ENCODE measurements at places on chromosomes 5 and 9.

- H3K27me3 ChIP-seq, result no peaks in the 10 kb centered on the region
- H3K27ac ChIP-seq, result no peak overlapping the region
- H3K4me3 ChIP-seq, result no peak overlapping the region
- no peak for DNase-seq
- H3K36me3 ChIP-seq, result peaks cover 2% of the 10 kb centered on the region
- peaks cover 20% of the 10 kb centered on the region for H3K4me1 ChIP-seq
Measured at GRCh38 chr5:95595289-95595931, 24.5 kb upstream of the GPR150 start.

- no peaks in the 10 kb centered on the region for H3K36me3 ChIP-seq
- no peak for DNase-seq
- no peak overlapping the region for H3K27ac ChIP-seq
- no peak overlapping the region for H3K4me3 ChIP-seq
Measured at GRCh38 chr5:176736931-176737745, 73.2 kb upstream of the UNC5A start.

GRCh38 chr5:30279237-30279636 is 914.2 kb upstream of the CDH6 start:
- H3K36me3 ChIP-seq, result no peaks in the 10 kb centered on the region
- DNase-seq, result no peak
- H3K4me1 ChIP-seq, result no peaks in the 10 kb centered on the region
- H3K27ac ChIP-seq, result no peak overlapping the region

GRCh38 chr5:68261569-68262065 is 46.1 kb downstream of the PIK3R1 start:
- H3K27ac ChIP-seq, result peak overlapping the region; percentile 21
- H3K4me1 ChIP-seq, result peaks cover 84% of the 10 kb centered on the region
- no peaks in the 10 kb centered on the region for H3K27me3 ChIP-seq

GRCh38 chr9:127710204-127710783 is 3.5 kb downstream of the CFAP157 start:
- H3K4me1 ChIP-seq, result peaks cover 30% of the 10 kb centered on the region
- H3K27me3 ChIP-seq, result no peaks in the 10 kb centered on the region
- DNase-seq, result no peak
- H3K36me3 ChIP-seq, result no peaks in the 10 kb centered on the region

- DNase-seq, result no peak
- H3K4me3 ChIP-seq, result no peak overlapping the region
- no peak overlapping the region for H3K27ac ChIP-seq
- no peaks in the 10 kb centered on the region for H3K36me3 ChIP-seq
Measured at GRCh38 chr9:36768677-36769076, 196.0 kb downstream of the MELK start.

- peak; percentile 65 for DNase-seq
- H3K4me3 ChIP-seq, result no peak overlapping the region
- peaks cover 4% of the 10 kb centered on the region for H3K4me1 ChIP-seq
- H3K36me3 ChIP-seq, result no peaks in the 10 kb centered on the region
- H3K27me3 ChIP-seq, result no peaks in the 10 kb centered on the region
- no peak overlapping the region for H3K27ac ChIP-seq
Measured at GRCh38 chr5:178069909-178070308, 43.4 kb upstream of the N4BP3 start.

DNA sequence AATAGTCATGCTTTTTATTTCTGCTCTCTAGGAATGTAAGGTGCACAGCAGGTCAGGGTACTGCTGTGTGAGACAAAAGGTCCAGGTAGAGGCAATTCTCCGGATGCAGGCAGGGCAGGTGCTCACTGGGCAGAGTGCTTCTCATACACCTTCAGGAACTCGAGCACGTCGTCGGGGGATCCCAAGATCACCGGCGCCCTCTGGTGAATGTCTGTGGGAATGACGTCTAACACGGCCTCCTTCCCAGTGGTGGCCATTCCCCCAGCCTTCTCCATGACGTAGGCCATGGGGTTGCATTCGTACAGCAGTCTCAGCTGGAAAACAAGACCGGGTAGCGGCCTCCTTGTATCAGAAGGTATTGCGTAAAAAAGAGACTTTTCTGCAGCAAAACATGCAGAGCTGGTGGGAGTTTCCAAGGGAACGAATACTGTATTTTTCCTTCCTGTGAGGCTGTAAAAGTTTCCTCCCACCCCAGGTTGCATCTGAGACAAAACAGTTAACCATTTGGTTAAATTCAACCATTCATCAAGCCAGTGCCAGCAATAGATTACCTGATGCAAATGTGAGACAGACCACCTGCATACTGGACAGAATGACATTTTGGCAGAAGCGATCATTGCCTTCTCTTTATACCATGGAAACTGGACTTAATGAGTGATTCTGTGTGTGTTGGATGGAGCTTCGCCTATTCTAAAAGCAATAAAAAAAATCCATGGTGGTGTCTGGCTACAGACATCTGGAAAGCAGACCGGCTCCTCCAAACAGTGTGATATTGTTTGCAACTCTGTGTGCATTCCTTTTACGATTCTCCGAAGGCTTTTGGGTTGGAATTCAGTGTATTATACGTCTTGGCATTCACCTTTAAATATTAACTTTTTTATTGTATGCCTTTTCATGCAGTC is 9.9 kb upstream of the FBP2 start:
- peaks cover 6% of the 10 kb centered on the region for H3K4me1 ChIP-seq
- H3K36me3 ChIP-seq, result no peaks in the 10 kb centered on the region
- no peak overlapping the region for H3K4me3 ChIP-seq
- peak; percentile 86 for DNase-seq
- no peak overlapping the region for H3K27ac ChIP-seq

DNA sequence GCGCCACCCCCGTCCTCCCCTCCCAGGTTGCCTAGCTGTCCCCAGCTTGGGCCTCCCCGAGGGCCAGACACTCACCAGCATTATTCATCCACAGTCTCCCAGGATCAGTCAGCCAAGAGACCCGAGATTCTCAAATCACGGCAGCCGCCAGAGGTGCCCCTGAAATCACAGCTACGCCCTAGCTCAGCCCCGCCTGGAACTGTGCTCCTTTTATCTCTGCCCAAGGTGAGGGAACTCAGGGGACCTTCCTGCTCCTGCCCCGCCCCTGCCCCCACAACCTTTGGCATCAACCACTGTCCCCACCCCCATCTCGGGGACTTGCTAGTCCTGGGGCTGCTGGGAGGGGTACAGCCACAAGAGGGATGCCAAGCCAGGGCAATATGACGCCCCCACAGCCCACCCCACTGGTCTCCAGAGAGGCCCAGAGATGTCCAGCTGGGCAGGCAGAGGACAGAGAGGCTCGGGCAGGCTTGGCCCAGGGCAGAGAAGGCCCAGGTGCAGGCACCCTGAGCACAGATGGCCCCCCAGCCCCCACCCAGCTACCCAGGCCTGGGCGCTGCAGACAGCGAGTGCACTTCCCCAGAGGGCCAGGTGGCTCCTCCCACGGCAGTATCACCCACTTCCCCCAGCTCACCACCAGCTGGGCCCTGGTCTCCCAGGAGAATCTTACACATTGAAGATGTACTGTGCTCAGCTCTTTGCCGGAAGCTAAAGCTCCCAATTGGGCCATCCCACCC is at the start of gene FUT7:
Gene FUT7 (minus strand): TSS at position 185 of the 737 bp plus-strand sequence. CDS start 97 bp downstream, at position 88.
- peak; percentile 59 for DNase-seq
- H3K27ac ChIP-seq, result no peak within 1 kb of the TSS
- no peak within 1 kb of the TSS for H3K4me3 ChIP-seq
- H3K36me3 ChIP-seq, result no peaks in the 10 kb centered on the region

GRCh38 chr9:127133739-127134167 is 11.3 kb upstream of the ANGPTL2 start:
- H3K4me3 ChIP-seq, result no peak overlapping the region
- H3K27me3 ChIP-seq, result no peaks in the 10 kb centered on the region
- no peak overlapping the region for H3K27ac ChIP-seq
- H3K4me1 ChIP-seq, result no peaks in the 10 kb centered on the region

DNA sequence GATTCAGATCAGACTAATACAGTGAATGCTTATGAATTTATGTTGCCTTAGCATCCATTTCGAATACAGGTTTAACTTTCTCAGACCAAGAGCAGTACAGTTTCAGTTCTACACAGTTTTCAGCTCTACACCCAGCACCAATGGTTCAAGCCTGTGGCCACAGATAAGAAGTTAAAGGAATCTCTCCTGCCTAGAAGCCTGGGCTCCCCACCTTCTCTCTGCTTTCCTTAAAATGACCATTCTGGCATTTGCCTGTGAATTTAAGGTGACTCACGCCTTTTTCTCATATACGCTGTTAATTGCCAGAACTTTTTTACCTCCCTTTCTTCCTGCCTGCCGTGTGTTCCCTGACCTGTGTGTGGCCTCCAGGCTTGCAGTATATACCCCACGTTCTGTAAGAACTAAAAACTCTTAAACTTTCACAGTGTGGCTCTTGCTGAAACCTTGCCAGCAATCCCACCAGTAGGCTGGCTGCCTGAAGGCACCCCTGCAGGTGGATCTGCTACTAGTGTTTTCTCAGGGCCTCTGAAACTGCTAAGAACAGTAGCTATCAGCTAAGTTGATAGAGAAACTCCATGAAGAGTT is 692.8 kb upstream of the CDH18 start:
- no peaks in the 10 kb centered on the region for H3K27me3 ChIP-seq
- H3K4me3 ChIP-seq, result no peak overlapping the region
- H3K27ac ChIP-seq, result no peak overlapping the region
- no peaks in the 10 kb centered on the region for H3K4me1 ChIP-seq

DNA sequence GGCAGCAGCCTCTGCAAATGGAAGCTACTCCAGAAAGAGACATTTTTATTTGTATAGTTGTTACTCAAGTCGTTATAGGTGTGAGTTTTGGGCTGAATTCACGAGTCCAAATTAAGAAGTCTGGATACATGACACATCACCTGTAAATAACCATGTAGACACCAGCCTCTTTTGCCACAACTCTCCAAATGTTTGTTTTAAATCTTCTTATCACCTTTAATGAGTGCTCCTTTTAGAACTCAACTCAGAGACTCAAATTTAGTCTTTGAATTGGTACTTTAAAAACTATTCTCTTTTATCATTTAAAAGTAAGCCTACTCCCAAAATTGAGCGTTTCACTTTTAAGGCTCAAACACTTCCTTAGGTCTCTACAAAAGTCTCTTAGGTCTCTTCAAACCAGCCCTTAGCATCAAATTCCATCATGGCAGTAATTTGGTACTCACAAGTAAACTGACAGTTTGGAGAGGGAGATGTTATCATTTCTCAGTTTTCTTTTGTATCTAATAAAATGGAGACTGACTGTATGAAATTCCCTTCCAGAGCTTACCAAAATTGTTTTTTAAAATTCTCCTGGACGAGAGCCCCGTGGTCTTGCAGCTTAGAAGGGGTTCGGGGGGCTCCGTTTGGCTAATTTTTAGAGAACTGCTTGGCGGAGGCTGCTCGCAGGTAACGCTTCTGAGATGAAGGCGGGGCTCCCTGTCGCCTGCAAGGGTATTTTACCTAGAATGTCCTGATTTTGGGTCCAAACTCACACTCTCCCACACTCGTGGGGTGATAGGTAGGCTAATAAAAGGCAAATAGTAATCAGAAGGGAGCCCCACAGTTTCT is 194.6 kb downstream of the MEF2C start:
- H3K4me1 ChIP-seq, result peaks cover 30% of the 10 kb centered on the region
- no peak overlapping the region for H3K27ac ChIP-seq
- peaks cover 84% of the 10 kb centered on the region for H3K27me3 ChIP-seq
- H3K36me3 ChIP-seq, result no peaks in the 10 kb centered on the region
- DNase-seq, result no peak

DNA sequence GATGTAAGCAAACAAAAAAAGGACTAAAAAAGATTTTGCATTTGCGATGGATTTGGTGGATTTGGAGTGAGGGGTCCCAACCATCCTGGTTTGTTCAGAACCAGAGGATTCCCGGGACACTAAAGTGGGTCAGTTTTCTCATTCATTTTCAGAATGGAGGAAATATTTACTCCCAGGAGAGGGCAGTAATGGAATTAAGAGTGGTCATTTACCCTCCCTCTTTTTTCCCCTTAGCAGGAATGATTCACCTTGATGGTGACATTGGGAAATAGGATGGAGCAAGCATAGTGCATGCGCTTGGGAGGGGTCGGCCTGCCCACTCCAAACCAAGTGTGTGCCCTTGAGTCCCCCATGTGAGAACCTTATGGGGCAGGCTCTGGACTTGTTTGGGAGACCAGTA is 164.2 kb upstream of the PUM3 start:
- no peak overlapping the region for H3K4me3 ChIP-seq
- H3K27ac ChIP-seq, result no peak overlapping the region
- H3K4me1 ChIP-seq, result no peaks in the 10 kb centered on the region

DNA sequence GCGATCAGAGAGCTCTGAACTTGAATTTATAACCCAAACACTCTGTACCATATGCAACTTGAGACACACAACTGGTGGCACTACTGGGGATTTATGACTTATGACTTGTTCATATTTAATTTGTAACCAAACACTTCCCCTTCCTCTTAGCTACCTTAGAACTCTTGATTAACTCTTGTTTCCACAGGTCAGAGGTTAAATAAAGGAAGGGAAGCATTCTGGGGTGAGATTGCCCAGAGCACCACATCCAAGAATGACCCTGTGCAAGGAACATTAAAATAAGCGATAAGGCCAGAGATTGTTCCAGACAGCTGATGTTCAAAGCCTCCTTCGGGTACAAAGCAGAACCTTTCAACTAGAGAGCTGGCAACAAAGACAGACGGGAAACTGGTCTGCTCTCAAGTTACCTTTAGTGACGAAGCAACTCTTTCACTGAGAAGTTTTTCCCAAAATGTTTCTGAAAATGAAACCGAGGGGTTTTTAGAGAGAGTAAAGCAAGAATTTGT is 242.6 kb downstream of the DENND1A start:
- H3K27me3 ChIP-seq, result no peaks in the 10 kb centered on the region
- peaks cover 59% of the 10 kb centered on the region for H3K4me1 ChIP-seq
- no peak for DNase-seq
- peaks cover 11% of the 10 kb centered on the region for H3K36me3 ChIP-seq
- H3K27ac ChIP-seq, result peak overlapping the region; percentile 55

DNA sequence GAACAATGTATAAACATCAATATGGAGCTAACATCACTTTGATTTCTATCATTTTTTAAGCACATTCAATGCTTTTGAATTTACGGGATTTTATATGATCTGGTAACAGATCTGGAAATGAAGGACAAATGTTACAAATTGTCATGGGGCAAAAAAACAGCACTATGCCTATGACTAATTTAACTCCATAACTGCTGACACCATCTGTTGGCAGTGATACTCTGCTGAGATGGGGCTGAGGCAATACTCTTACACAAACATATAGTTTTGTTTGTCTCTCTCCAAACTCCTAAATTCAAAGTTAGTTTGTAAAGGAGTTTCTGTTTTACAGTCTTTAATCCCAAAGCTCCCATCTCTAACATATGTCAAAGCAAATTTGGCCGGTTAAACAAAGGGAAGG is 132.5 kb upstream of the FER start:
- no peaks in the 10 kb centered on the region for H3K4me1 ChIP-seq
- no peaks in the 10 kb centered on the region for H3K36me3 ChIP-seq
- H3K27me3 ChIP-seq, result peaks cover 12% of the 10 kb centered on the region

- H3K36me3 ChIP-seq, result no peaks in the 10 kb centered on the region
- H3K27me3 ChIP-seq, result peaks cover 3% of the 10 kb centered on the region
- H3K4me1 ChIP-seq, result peaks cover 2% of the 10 kb centered on the region
- DNase-seq, result no peak
Measured at GRCh38 chr5:158979749-158980521, 119.8 kb downstream of the EBF1 start.

DNA sequence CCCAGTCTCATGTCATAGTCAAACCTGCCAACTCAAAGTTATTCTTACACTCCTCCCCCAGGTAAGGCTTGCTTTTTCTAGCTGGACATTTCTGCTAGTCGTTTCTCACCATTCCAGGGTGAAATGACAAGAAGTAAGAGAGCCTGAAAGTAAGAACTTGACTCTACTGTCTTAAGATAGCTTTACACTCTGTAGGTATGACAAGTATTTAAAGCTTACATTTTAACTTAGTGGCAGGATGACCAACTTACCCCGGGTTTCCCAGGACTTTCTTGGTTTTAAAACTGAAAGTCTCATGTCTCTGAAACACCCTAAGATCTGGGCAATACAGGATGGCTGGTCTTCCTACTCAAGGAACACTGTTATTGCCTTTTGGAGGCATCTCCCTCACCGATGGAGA is 67.5 kb upstream of the PIK3R1 start:
- H3K27me3 ChIP-seq, result no peaks in the 10 kb centered on the region
- no peak overlapping the region for H3K27ac ChIP-seq
- H3K4me1 ChIP-seq, result no peaks in the 10 kb centered on the region
- H3K4me3 ChIP-seq, result no peak overlapping the region

Data from activated naive CD4-positive, alpha-beta T cell treated with anti-CD3 and anti-CD28 coated beads for 36 hours (primary cell).